Tongue (tissue), 3 donors: ENCODE measurements at places on chromosomes 4 and X. TPM values are rescaled to one million over a fixed set of nuclear protein-coding genes. Genes with fewer than 3 reads are reported as not detected.

STBD1 gene
- total RNA-seq, result 64.8 TPM

- no peak for DNase-seq
Observed at GRCh38 chr4:124177647-124178425, 534.7 kb downstream of the ANKRD50 start.

- no peak for DNase-seq
Observed at GRCh38 chr4:113823291-113823659, 61.7 kb upstream of the CAMK2D start.

GRCh38 chrX:370963-371745, 15.6 kb downstream of the PPP2R3B start:
- peak; percentile 59 for DNase-seq

DNA sequence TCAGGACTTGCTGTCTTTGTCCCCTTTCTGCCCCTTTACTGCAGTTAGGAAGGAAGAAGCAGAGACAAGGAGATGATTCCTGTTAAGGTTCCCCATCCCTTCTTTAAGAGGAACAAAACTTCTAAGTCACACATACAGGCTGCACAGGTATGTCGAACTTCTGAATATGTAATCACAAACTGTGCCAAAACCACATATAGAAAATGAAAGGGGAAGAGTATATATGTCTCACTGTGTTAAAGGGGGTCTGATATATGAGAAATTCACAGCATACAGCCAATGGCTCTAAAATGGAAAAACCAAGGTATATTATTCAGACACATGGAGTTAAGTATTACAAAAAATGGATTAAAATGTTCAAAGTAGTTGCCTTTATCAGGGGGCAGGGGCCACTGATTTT, 11.7 kb downstream of the CFAP97 start:
- DNase-seq, result no peak

ANOS1 gene
- 26.4 TPM for total RNA-seq

GRCh38 chrX:134484039-134484438, 24.1 kb downstream of the HPRT1 start:
- peak; percentile 82 for DNase-seq

- no peak for DNase-seq
Observed at GRCh38 chrX:40465735-40466551, 114.8 kb upstream of the ATP6AP2 start.

PCDH18 gene
- 95.8 TPM for total RNA-seq

GRCh38 chr4:37188100-37188499, 56.4 kb upstream of the NWD2 start:
- DNase-seq, result no peak

SMIM31 gene
- total RNA-seq, result not detected

NPY2R gene
- total RNA-seq, result 0.41 TPM

- DNase-seq, result no peak
Observed at GRCh38 chr4:110119337-110119736, 79.1 kb downstream of the ELOVL6 start.

DNA sequence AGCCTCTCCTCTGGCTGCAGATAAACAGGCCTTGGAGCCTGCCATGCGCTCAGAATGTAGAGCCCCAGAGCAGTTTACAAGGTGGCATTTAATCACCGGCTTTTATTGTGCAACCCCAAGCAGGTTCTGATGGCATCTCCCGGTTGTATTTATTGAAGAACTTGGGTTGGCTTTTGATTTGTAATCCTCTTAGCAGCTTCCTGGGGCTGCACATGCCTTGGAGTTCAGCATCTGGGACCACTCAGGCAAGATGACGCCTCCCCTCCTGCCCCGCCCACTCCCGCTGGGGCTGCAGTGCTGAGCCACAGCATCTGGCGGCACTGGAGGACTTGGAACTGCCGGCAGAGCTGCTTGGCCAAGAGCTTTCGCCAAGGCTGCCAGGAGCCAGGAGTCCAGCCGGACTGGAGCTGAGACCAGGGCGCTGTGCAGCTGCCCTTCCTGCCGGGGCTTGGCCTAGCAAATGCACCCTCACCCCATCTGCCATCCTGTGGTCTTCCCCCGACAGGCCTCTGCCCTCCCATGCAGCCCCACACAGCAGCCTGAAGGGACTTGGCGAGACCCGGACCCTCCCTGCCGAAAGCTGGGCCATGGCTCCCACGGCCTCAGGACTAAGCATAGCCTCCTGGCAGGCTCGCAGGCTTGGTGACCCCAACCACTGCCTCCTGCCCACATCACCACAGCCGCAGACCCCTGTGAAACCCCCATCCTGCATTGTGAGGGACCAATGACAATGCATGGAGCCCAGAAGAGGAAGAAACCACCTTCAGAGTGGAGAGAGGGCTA, 5.4 kb downstream of the HTRA3 start:
- DNase-seq, result peak; percentile 96

DNA sequence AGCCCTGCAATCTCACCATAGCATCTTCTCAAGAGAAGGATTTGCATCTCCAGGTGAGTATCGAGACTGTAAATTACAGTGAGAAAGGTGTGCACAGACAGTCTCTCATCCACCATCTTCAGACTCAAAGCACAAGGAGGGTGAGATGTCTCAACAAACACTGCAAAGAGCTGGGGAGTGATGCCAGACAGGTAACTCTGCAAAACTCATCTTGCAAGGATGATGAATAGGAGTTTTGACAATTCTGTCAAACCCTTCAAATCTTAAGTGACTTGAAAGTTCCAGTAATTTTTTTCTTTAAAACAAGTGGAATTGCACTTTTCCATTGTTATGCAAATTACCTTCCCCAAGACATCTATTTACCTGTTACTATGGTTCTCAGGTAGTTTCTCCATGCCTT, 277.2 kb upstream of the VCX3A start:
- no peak for DNase-seq

GRCh38 chr4:126798214-126798613, 834.5 kb upstream of the INTU start:
- no peak for DNase-seq

- no peak for DNase-seq
Observed at GRCh38 chr4:136319789-136320464, 1212.4 kb downstream of the PCDH18 start.

- DNase-seq, result peak; percentile 68
Observed at GRCh38 chr4:6225469-6225868, 25.1 kb upstream of the JAKMIP1 start.

- no peak for DNase-seq
Observed at GRCh38 chr4:76354517-76355473, 48.3 kb downstream of the STBD1 start.

ZNF732 gene
- 4.3 TPM for total RNA-seq

- DNase-seq, result no peak
Observed at GRCh38 chrX:29071525-29072320, 484.5 kb downstream of the IL1RAPL1 start.

SOX3 gene
- total RNA-seq, result not detected

PPBP gene
- 2.9 TPM for total RNA-seq

DNA sequence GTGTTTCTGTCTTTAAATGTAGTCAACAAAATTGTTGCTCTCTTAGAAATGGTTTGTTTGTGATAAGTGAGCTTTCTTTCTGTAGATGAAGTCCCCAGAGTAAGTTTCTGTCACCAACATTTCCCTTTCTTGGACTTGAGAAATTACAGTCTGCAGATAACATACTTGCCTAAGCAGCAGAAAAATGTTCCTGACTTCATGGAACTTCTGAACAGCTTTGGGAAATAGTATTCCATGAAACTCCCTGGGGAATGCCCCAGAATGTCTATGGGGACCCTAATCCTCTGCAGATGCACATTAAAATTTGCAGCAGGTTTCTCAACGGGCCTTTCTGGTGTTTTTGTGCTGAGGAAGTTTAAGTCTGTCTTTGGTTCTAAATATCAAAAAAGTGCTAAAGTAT, 38.6 kb upstream of the NEIL3 start:
- DNase-seq, result no peak

GRCh38 chr4:33930497-33930896, 2313.8 kb downstream of the ARAP2 start:
- no peak for DNase-seq

GRCh38 chr4:80313627-80314026, 21.9 kb upstream of the CFAP299 start:
- no peak for DNase-seq

GRCh38 chr4:178672512-178672911, 1230.3 kb upstream of the AGA start:
- DNase-seq, result no peak

DNA sequence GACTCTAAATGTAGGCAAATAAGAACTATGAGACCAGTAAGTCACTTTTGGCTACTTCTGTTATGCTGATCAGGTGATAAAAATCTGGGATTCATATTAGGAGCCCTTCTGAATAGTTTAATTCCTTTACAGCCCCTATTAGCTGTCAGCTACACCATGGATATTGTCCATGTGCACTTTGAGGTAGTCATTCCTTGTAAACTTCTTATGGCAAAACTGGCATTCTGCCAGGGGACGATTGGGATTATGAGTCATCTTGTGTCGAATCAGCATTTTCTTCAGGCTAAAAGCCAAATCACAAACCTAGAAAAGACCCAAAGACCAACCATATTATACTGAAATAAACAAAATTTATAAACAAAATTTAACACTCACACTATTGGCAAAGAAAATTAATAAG, 227.6 kb downstream of the PRDM5 start:
- peak; percentile 63 for DNase-seq

HUWE1 gene
- total RNA-seq, result 123 TPM

- DNase-seq, result peak; percentile 59
Observed at GRCh38 chrX:48958635-48959094, 1.3 kb upstream of the OTUD5 start.

GRCh38 chr4:174009686-174010451, 273.6 kb downstream of the FBXO8 start:
- DNase-seq, result peak; percentile 8

- no peak for DNase-seq
Observed at GRCh38 chrX:134101636-134102035, 116.2 kb upstream of the GPC3 start.

- DNase-seq, result no peak
Observed at GRCh38 chrX:119094819-119095218, 22.0 kb downstream of the CT47C1 start.

GRCh38 chrX:97564496-97564895, 680.8 kb downstream of the RPA4 start:
- DNase-seq, result no peak

DNA sequence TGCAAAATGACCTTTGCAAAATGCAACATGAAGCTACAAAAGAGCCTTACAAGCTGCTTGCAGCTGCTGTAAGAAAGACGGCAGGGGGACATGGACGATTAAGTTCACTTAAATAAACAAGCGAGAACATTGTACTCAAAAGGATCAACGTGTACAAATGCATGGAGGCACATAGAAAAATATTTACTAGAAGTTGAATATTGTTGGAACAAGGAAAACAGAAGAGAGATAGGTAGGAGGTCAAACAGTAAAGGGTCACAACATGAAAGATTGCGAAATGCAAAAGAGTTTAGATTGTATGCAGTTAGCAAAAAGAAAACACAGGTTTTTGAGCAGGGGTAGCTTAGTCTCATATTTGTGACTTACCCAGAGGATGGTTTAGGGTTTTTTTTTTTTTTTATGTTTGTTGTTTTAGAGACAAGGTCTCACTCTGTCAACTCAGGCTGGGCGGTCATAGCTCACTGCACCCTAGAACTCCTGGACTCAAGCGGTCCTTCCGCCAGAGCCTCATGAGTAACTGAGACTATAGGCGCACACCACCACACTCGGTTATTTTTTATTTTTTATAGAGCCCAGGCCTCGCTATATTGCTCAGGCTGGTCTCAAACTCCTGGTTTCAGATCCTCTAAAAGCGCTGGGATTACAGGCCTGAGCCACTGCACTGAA, 1.4 kb upstream of the PHF8 start:
- peak; percentile 16 for DNase-seq

MID1 gene
- total RNA-seq, result 23.5 TPM

- peak; percentile 29 for DNase-seq
Observed at GRCh38 chrX:138930583-138930945, 219.0 kb upstream of the FGF13 start.

DNA sequence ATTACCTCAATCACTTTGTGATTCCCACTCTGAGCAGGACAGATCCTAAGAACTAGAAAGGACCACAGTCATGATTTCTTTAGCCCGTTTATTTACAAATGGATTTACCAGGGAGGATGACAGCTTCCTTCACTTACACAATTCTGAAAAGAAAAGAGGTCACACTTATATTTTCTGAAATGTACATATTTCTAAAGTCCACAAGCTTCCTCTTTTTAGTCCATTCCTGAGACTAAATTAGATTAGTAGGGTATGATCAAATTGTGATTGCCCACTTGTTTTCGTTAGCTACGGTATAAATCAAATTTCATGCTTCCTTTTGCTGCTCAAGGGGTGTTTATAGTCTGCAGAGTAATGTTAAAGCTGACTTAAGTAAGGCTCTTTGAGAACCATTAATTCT, 7.6 kb upstream of the AMELX start:
- peak; percentile 6 for DNase-seq

- peak; percentile 78 for DNase-seq
Observed at GRCh38 chrX:150365990-150366911, 3.1 kb downstream of the MAMLD1 start.

- DNase-seq, result no peak
Observed at GRCh38 chrX:80663331-80663730, 146.3 kb downstream of the BRWD3 start.

SPANXD gene
- total RNA-seq, result not detected

DNA sequence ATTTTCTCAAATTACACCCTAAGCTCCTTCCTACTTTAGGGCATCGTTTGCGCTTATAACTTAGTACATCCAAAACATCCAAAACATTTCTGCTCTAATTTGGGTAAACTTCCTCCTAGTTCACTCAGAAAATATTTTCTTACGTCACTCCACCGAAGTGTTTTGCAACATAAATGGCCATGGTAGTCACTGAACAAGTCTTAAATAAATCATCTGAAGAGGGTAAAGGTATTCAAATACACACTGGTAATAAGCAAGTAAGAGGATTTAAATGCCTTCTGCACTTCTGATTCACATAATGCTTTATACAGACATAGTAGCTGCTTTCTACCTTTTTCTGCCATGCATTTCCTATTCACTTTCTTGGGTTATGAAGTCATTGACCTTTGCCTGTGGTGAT, 991.9 kb downstream of the NLGN4X start:
- no peak for DNase-seq
